ENCODE measurements at places on chromosomes 12 and 14.
A peak's percentile ranks its signal among the peaks of the same experiment; 100 is the strongest.

DNA sequence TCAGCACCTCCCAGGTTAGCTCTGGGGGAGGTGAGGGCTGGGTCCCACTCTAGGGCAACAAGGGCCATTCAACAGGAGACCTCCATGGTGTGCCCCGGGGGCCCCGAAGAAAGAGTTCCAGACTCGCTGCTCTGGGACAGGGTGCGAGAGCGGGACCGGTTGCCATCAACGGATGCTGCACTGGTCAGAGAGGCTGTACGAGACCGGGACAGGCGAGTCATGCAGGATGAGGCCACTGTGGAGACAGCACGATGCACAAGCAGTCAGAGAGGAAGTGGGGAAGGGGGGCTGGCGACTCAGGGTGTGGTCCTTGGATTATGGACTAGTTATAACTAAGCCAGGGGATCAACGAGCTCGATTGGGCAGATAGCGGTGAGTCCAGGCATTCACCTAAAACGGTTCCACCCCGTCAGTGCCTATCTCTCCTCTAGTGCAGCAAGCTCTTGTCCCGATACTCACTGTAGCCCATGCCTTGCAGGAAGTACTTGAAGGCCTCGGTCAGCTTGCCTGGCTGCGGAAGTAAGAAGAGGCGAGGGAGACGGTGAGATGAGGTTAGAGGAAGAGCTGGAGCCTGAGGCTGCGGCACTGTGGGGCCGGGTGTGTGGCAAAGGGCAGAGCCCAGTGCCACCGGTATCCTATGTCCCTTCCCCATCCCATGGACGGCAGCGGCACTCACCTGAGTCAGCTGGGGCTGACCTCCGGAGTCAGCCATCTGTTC lies 7.2 kb downstream of the NDRG2 start:
- DNase-seq, result no peak

- no peak for DNase-seq
Observed at GRCh38 chr12:28258998-28259397, 68.7 kb downstream of the CCDC91 start.

GRCh38 chr14:32601069-32601468 lies 272.0 kb downstream of the AKAP6 start:
- no peak for DNase-seq

- DNase-seq, result peak; percentile 67
Observed at GRCh38 chr12:52884526-52885293, 20.2 kb downstream of the KRT8 start.

DNA sequence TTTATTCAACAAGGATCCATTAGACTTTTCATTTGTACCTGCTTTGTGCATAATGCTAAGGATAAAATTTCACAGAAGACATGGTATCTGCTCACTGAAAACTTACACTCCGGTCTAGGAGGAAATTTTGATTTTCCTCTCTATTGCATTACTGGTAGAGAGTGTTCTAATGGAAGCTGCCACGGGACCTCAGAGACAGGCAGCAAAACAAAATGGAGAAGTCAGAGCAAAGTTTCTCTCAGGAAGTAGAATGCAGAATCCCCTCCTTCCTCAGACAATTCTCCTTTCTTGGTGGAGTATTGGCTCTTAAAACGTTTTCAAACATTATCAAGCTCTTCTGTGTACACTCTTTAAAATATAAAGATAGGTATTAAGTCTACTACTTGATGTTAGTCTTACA lies 12.3 kb downstream of the CLEC2B start:
- DNase-seq, result no peak

DNA sequence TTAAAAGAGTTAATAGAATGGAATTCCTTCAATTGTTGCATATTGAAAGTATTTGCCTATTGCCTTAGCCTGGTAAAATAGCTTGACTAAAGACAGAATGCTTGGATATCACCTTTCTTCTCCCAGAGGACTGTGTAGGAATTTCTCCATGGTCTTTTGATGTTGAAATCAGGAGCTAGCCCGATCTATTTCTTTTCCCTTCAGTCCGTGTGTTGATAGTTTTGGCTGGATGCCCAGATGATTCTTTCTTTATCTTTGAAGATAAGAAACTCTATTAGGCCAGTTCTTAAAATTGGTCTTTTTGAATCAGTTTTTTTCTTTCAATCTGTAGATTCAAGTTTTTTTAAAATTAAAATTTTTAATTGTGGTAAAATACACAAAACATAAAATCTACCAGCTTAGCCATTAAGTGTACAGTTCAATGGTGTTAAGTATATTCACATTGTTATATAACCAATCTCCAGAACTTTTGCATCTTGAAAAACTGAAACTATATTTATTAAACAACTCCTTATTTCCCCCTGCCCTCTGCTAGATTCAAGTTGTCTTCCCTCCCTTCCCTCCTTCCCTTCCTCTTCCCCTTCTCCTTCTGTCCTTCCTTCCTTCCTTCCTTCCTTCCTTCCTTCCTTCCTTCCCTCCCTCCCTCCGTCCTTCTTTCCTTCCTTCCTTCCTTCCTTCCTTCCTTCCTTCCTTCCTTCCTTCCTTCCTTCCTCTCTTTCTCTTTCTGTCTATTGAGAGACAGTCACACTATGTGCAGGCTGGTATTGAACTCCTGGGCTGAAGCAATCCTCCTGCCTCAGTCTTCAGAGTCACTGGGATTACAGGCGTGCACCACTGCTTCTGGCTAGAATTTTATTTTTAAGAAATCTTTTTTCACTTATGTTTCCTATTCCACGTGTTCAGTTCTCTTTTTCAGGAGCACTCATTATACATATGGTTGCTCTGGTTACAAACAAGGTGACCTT lies 10.1 kb downstream of the LACRT start:
- no peak for DNase-seq

DNA sequence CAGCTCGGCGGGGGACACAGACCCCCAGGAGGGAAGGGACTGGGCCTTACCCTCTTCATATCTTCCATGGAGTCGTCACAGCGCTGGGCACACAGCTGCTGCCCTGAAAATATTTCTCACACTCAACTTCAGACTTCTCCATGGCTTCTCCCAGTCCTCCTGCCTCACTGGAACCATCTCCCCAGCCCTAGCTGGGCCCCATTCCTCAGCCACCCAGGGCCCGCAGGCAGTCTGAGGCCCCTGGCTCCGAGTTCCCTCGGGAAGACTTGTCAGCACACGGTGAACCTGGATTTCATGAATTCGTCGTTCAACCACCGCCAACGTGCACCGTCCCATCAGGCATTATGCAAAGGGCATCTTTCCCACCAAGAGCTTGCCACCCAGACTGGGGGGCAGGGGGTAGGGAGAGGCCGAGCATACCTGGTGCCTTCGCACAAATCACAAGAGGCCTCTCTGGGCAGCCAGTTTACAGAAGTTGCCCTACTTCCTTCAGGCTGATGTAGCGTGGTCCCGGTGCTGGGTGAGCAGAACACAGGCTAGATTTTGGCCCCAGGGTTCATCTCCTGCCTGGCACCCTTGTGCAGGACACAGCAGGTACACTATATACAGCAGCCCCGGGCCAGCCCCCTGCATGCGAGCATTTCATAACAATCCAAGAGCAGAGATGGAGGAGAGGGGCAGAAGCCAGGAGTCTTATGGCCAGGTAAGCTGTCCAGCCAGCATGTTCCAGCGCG lies 44.2 kb downstream of the LTBP2 start:
- no peak for DNase-seq

DNA sequence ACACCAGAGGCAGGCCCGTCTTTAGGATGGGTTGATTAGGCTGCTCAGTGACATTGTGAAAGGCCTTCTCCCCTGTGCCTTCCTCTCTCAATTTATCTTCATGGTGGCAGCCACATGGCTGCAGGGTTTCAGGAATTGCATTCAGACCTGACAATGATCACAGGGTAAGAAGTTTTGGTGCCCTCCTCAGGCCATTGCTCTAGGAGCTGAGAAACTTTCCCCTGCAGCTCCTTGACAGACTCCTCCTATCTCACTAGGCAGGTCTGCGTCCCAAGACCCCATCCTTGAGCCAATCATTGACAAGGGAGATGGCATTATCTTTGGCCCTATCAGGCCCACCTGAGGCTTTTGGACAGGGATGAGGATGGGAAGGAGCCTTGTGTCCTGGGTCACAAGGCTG lies 57.4 kb upstream of the ANO4 start:
- DNase-seq, result no peak

DNA sequence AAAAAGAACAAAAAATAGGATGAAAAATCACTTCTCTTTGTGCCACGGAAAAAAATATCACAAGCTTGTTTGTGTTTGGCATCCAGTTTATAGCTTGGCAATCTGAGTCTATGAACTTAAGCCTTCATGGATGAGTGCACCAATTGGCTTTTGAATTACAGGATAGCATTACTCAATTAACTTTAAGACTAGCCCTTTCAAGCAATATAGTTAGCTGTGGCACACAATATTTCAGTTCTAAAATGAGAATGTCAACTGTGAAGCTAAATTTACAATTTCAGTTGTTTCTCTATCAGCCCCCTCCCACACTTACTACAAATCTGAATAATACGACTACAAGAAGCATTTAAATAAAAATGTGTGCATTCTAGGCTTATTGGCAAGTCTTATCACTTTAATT lies 8.3 kb downstream of the RERG start:
- DNase-seq, result no peak

DNA sequence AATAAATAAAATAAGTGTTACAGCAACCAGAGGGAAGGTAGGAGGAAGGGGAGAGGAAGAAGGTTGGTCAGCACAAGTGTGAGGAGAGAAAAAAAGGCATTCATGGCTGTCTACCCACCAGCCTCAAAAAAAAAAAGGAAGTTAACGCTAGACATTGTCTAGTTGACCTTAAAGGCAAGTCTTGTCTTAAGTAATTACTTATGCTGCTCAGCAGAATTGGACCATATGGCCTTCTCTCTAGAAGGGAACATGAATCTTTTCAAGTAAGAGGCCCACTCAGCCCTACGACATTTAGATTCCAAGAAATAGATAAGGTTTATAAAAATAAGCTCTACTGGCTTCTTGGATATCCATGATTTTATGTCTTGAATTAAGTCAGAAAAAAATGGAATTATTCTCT lies 172.7 kb downstream of the ETNK1 start:
- DNase-seq, result no peak

GRCh38 chr12:9648701-9649531 lies 20.6 kb upstream of the CLEC2D start:
- no peak for DNase-seq

DNA sequence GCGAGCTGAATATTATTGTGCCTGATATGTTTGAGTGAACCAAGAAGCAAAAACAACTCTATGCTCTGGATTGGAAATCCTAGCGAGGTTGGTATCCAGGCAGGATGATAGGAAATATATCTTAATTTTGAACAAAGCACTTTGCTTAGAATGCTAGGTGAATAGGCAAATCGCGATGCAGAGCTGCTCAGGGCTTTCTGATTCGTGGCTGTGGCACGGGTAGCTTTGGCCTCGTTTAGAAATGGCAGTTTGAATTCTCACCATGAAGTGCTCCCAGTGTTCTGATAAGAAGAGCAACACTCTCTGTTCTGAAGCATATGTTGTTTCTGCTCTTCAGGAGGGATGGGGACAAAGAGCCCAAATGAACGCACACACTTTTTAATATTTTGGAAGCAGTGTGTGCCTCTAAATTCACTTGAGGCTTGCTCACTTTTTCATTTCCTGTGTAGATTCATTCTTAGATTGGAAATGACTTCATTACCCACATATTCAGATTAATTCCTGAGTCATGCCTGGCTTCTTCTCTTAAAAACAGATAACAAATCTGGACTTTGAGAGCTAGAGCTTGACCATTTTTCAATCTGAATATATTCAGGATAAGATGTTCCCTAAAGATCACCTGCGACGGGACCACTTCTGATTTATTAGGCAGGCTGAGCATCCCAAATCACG lies 200.9 kb downstream of the RPAP3 start:
- DNase-seq, result no peak

GRCh38 chr14:104531421-104532190 lies 48.0 kb upstream of the C14orf180 start:
- DNase-seq, result no peak

GRCh38 chr14:101058571-101058970 lies 155.0 kb upstream of the RTL1 start:
- DNase-seq, result no peak

- DNase-seq, result no peak
Observed at GRCh38 chr14:56703947-56704346, 106.3 kb downstream of the OTX2 start.

GRCh38 chr14:64005822-64006221 lies 153.0 kb downstream of the SYNE2 start:
- no peak for DNase-seq

DNA sequence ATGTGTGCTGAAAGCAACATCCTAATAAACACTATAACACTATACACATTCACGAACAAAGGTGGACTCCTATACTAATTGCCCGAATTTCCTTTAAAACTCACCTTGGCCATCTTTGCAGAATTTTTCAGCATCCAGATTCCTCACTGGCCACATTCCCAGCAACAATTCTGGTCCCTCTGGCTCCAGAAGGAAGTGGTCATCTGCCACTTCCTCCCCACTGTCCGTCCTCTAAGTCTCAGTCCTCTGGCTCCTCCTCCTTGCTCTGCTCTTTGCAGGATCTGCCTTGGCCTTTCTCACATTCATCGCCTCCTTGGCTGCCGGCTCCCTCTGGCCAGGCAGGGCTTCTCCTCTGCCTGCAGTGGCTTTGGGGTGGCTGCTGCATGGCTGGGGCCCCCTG lies 426.0 kb downstream of the FUT8 start:
- DNase-seq, result no peak

DNA sequence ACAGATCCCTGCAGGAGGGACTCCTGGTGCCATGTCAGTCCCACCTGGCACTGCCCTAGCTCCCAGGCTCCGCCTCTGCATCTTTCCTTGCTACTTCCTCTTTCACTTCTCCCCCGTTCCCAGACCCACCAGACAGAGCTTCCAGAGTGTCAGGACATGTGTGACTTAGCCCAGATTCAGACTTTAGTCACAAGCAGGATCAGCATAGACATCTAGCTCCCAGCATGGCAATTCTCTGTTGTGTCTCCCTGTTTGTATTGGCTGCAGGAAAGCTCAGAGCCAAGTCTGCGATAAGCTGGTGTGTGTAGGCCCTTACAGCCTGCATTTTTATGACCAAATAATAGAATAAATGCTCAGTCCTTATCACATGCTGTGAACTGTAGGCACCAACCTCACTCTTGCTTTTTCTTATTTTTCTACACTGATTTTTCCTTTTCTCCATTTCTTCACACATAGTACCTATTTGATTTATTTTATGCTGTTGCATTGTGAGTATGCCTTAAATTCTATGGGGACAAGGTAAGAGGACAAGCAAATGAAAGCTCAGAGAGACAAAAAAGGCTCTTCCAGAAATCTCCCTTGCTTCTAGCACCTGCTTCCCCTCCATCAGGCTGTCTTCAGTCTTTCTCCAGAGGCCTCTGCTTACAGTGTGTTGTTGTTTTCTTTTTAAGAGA lies 5.9 kb downstream of the DHRS2 start:
- no peak for DNase-seq

GRCh38 chr14:23436327-23437132 lies 1.1 kb upstream of the MYH7 start:
- no peak for DNase-seq

GRCh38 chr14:100776681-100777365 lies 49.1 kb upstream of the MEG3 start:
- no peak for DNase-seq

Measured in stimulated activated CD8-positive, alpha-beta memory T cell treated with anti-CD3 and anti-CD28 coated beads, Interleukin-2, amount 100 ng/mL, for 1 hour (primary cell).